Activated naive CD4-positive, alpha-beta T cell (primary cell): ENCODE measurements at places on chromosomes 11 and 22.

DNA sequence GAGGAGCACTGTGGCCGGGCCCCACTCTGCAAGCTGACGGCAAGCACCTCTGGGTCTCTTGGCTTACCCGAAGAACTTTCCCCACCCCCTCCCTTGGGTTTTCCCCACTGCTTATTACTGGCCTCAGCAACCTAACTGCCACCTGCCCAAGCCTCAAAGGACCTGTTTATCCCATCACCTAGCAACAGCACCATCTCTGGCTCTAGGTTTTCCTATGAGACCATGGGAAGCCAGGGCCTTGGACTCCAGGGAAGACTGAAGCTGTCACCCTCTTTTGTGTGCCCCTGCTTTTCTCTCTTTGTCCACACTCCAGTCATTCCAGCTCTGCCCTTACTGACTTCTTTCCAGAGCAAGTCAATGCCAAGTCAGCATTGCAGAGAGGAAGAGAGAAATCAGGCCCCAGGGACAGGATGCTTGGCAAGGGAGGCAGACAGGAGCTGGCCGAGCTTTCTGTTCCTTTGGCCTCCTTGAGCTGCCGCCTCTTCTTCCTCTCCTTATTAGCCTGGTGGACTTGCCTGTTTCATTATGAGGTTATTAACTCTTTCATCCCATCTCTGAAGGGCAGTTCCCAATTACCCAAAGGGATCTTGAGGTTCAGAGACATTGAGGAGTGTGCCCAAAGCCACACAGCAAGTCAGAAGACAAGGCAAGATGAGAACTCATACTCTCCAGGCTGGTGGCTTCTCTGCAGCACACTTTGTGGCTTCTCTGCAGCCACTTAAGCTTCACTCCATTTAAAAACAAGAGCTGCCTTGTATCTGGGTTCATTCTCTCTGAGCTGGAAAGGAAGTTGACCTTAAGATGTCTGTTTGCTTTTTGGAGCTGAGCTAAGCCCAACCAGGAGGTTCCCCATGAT lies at the start of gene SMIM35:
Gene SMIM35 (minus strand): TSS at position 51 of the 856 bp plus-strand sequence. CDS start 206 bp downstream, outside the sequence.
- DNase-seq: no peak

- no peak for DNase-seq
Measured at GRCh38 chr11:107018902-107019493, 722 bp upstream of the GUCY1A2 start.

DNA sequence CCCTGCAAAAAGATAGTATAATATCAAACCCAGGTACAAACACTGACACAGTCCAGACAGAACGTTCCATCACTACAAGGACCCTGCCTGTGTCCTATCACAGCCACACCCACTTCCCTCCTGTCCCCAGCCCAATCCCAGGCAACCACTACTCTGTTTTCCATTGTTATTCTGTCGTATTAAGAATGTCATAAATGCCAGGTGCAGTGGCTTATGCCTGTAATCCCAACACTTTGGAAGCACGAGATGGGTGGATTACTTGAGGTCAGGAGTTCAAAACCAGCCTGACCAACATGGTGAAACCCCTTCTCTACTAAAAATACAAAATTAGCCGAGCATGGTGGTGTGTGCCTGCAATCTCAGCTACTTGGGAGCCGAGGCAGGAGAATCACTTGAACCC lies 89.0 kb downstream of the TRMU start:
- DNase-seq: no peak

GRCh38 chr22:40951795-40952605 lies 822 bp downstream of the RBX1 start:
- DNase-seq: no peak

DNA sequence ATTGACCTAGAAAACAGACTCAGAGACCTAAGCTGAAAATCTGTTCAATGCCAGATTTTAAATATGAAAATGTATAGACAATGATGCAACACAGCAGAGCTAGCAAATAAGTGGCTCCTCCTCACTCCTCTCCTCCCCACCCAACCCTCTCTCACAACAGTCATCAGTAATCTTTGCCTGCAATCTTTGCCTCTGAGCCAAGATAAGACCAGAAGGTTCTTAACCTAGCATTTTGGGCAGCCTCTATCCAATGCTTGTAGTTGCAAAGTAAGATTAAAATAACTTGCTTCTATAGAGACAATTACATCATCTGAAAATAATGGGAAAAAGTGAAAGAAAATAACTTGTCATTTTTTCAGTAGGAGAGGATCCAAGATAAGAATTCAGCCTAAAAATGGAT lies 117.3 kb downstream of the PARVA start:
- no peak for DNase-seq

DNA sequence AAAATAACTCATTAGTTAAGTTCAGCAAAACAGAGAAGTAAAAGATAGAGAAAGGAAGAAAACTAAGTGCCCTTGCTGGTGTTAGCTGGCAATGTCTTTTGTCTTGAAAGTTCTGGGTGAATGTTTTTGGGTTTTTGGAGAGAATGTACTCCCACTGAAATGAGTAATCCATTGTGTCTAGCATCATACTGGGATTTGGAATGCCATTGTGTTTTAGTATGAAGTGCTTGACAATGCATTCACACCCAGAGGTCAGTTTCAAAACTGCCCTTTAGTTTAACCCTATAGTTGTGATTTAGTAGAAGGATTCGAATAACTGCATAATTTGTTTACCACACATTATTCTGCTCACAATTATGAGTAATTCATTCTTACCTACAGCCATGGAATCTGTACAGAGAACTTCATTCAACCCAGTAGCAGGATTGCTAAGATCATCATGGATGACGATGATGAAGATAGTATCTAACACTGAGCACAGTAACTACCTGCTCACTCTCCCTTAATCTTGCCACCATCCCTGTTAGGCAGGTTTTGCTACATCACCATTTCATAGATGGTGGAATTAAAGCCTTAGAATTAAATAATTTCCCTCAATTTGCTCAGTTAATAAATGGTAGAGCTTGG lies 33.9 kb downstream of the MAML2 start:
- no peak for DNase-seq

DNA sequence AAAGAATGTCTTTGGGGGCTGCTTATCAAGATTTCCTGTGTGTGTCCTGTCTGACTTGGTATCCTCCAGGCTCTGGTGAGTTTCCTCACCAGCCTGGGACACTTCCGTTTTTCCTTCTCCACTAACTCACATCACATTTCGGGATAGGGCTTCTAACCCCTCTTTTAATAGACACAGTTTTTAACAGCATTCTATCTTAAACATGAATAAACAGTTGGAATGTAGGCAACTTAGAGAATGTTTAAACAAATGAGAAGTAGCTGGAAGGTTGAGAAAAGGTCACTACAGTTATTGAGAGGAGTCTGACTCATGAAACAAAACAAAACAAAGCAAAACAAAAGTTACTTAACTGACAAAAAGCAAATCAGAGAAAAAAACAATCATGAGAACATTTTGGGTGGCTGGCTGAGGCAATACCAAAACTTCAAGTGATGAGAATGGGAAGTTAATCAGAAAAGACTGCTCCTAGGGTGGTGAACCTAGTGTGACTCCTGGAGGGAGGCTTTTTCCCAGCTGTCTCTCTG lies 64.7 kb upstream of the CTSC start:
- DNase-seq: no peak

DNA sequence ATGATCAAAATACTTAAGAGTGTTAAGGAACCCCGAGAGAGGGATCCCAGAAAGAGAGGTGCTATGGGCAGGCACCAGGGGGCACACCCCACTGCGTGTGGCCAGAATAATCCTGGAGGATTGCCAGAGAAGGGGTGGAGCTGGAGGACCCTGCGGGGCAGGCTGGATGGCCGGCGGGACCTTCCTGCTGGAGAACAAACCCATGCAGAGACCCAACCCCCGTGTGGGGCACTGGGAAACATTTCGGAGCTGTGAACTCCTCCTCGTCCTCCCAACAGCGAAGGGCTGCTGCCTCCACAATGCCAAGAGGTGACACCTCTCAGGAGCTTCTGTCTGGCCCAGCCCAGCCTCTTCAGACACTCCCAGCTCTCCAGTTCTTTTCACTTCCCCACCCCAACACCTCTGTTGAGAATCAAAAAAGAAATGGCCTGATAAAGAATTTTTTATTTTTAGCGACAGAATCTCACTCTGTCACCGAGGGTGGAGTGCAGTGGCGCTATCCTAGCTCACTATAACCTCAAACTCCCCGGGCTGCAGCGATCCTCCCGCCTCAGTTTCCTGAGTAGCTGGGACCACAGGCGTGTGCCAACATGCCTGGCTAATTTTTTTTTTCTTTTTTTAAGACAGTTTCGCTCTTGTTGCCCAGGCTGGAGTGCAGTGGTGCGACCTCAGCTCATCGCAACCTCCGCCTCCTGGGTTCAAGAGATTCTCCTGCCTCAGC lies 25.6 kb downstream of the RHOD start:
- DNase-seq: peak; percentile 8

GRCh38 chr22:22128440-22128839 lies 116.1 kb upstream of the VPREB1 start:
- DNase-seq: no peak

- DNase-seq: no peak
Measured at GRCh38 chr11:75814363-75814676, 690 bp upstream of the UVRAG start.

DNA sequence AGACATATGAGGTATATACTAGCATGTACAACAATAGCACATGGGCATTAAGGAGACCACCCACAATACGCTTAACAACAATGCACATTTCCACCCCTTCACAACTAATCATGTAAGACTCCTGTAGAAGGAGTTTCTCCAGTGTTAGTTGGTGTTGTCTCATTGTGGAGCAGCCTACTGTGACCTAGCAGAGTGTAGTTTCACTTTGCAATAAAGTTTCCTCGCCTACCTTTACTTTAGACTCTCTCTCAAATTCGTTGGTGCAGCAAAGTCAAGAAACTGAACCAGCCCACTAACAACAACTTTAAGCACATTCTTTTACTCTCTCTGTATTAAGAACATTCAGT lies 863.6 kb downstream of the FAM181B start:
- DNase-seq: no peak

DNA sequence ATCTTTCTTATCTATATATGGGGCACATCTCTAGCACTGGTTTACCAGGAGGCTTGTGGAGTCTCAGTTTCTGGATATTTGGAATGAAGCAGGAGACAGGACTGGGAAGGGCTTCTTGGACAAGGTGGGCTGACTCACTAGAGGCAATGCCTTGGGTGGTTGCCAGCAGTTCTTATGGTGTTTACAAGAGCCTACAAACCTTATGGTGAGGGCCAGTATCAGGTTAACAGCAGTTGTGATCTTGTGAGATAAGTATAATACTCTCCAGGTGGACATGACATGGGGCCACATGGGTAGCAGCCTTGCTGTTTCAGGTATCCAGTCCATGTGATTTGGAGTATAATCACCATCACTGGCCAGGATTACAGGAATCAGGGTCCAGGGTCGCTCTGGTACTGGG lies 10.2 kb downstream of the FUT4 start:
- no peak for DNase-seq

- DNase-seq: peak; percentile 23
Measured at GRCh38 chr22:30968015-30968923, at the start of gene MORC2. MORC2 (minus strand) TSS chr22:30968774; CDS start chr22:30967889, 885 bp downstream.

DNA sequence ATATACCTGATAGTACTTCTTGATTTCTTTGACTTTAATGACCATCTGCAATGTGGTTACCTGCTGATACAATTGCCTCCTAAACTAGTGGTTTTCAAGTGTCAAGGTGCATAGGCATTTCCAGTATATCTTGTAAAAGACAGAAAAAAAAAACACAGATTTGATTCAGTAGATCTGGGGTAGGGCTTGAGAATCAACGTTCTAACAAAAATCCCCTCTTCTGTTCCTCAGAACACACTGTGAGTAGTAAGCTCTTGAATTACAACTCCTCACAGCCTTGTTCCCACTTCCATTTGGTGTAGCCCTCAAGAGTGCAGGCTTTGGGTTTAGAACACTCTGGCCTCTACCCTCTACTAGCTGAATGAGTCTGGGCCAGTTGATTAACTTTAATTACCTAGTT lies 78.0 kb upstream of the CTSC start:
- DNase-seq: no peak
